ENCODE measurements at places on chromosomes 13 and 19.

GRCh38 chr13:28137596-28137995, 749 bp upstream of the PAN3 start:
- peak; percentile 2 for DNase-seq

DNA sequence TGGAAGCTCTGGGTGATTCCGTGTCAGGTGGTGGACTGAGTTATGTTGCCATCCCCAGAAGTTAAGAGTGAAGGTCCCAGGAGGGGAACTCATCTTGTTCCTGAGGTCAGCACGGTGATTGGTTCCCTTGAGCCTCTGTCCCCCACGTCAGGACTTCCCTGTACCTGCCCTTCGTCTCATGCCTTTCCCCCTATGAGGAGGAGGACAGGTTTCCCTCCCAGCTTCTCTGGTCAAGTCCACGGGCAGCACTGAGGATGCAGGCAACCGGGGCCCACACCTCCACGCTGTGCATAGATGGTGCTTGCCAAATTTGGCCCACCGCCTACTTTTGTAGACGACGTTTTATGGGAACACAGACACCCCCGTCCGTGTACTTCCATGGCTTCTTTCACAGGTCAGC, 42.7 kb downstream of the TEX29 start:
- DNase-seq, result no peak

DNA sequence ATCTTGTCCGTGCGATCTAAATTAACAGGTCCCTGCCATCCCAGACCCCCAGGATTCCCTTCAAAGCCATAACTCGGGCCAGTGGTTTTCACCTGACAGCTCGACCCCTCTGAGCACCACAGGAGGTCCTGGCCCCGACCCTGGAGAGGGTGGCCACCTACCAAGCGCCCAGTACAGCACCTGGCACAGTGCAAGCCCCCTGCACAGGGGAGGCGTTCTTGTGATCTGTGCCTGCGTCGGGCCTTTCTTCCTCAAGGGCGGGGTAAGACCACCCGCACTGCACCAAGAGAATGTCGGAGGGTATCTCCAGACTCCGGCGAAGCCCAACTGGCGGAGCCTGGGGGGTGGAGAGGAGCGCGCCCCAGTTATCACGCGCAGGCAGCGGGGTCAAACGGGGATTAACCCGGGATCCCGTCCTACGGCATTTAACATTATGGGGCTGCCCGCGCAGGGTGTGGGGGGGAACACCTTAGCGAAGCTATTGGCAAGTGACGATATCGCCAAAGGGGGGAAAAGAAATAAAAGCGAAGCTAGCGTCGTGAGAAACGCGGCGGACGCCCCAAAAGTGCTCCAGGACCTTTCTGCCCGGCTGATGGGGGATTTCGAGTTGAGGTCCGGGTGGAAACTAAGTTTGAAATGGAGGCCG, 1.3 kb upstream of the HNRNPL start:
- DNase-seq, result no peak

DNA sequence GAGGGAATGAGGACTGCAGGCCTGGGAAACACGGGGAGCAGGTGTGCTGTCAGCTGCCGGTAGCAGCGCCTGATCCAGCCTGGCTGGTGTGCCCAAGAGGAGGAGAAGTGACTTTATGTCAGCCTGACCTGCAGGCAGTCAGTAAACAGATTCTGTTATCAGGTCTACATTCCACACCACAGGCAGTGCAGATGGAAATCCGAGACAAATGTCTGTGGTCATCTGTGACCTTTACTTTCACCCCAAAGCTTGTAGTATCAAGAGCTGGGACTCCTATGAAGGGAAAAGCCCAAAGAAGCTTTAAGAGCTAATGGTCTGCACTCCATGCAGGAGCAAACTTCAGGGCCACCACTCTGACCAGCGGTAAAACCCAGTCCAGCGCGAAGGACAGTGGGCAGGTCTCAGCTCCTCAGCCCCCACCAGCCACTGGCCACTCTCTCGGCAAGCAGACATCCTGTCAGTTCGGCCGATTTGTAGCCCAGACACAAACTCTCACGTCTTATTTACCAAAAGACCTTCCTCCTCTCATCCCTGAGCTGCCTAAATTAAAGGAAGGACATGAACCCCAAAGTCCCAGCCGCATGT, 7.7 kb downstream of the EPS15L1 start:
- no peak for DNase-seq
